ENCODE measurements at places on chromosomes 12 and 14. TPM values are rescaled to one million over a fixed set of nuclear protein-coding genes. Genes with fewer than 3 reads are reported as not detected.

The AMDHD1 gene
- 1.1 TPM for total RNA-seq

The ACAD10 gene
- 16.2 TPM for total RNA-seq

The CCNT1 gene
- 41.2 TPM for total RNA-seq

The ACOT6 gene
- not detected for total RNA-seq

The AHNAK2 gene
- 152 TPM for total RNA-seq

The APAF1 gene
- 24.0 TPM for total RNA-seq

The KRT72 gene
- total RNA-seq: not detected

The INHBC gene
- under 0.01 TPM for total RNA-seq

The CRACR2A gene
- total RNA-seq: 3.6 TPM

The NFATC4 gene
- total RNA-seq: 302 TPM

The CAPZA3 gene
- total RNA-seq: not detected
